ENCODE measurements at places on chromosomes 5 and 9.

GRCh38 chr5:153794327-153794726 lies 244.4 kb downstream of the FAM114A2 start:
- DNase-seq: no peak

- DNase-seq: no peak
Observed at GRCh38 chr5:135993335-135993879, 35.4 kb upstream of the TGFBI start.

DNA sequence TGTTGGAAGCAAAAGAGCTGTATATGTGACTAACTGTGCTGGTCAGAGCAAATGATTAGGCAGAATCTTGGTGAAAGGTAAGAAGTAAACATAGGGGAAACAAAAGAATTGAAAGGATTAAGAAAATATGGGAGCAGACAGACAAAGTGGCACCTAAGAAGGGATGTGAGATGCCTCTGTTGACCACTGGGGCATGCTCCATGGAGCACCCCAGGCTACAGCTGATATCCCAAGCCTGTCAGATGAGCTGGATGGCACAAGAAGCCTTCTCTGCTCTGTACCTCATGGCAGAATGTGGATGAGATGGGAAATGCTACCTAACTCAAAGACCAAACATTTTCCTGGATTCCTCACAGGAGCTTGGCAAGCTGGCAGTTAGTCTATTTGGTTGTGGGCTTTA lies 89.3 kb upstream of the SLIT3 start:
- no peak for DNase-seq

GRCh38 chr5:142495531-142495930 lies 170.7 kb upstream of the SPRY4 start:
- no peak for DNase-seq

GRCh38 chr5:24986326-24986725 lies 341.5 kb upstream of the CDH10 start:
- DNase-seq: no peak

DNA sequence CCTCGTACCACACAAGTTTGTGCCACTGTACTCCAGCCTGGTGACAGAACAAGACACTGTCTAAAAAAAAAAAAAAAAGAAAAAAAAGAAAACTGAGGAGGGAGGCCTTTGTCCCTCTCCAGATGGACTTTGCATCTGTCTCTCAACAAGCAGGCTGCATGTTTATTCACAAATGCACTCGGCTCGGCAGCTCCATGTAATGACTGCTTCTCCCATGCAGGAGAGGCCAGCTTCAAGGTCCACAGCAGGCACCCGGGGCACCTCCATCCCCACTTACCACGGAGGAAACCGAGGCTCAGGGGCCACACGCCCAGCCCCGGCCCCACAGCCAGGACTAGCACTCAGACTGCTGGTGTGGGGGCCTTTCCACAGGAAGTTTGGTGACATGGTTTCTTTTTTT lies 13.1 kb upstream of the NCS1 start:
- no peak for DNase-seq

All from hematopoietic multipotent progenitor cell treated with erythropoietin and hydrocortisone succinate and interleukin-3 and kit ligand, for 8 days (in vitro differentiated cells).